Smooth muscle cell of the pulmonary artery (primary cell): ENCODE measurements at places on chromosomes 2 and 18. TPM values are rescaled to one million over a fixed set of nuclear protein-coding genes. Genes with fewer than 3 reads are reported as not detected.

Gene RAMP1
- total RNA-seq: 2.3 and 3.7 TPM in 2 replicates

Gene RTP5
- not detected in 2 replicates for total RNA-seq

Gene CXCR1
- not detected in 2 replicates for total RNA-seq

Gene STAM2
- 34.5 and 44.8 TPM in 2 replicates for total RNA-seq

Gene CIB4
- not detected in 2 replicates for total RNA-seq

Gene CCT4
- total RNA-seq: 126 and 143 TPM in 2 replicates

Gene TPO
- not detected in 2 replicates for total RNA-seq

Gene ARHGEF4
- 4.7 and 13.2 TPM in 2 replicates for total RNA-seq

Gene PTMA
- 410 and 465 TPM in 2 replicates for total RNA-seq

Gene TM4SF20
- 0.07 TPM in 1 of 2 replicates, not detected in the other for total RNA-seq

Gene ANTXR1
- 89.3 and 121 TPM in 2 replicates for total RNA-seq
